Hippocampal formation (tissue), 2 donors: ENCODE measurements at places on chromosomes 2 and 18.
A peak's percentile ranks its signal among the peaks of the same experiment; 100 is the strongest.

GRCh38 chr2:119028327-119029174, 86.6 kb downstream of the MARCO start:
- no peak for DNase-seq

GRCh38 chr18:79982736-79983135, 5.6 kb downstream of the TXNL4A start:
- peak; percentile 62 for DNase-seq

DNA sequence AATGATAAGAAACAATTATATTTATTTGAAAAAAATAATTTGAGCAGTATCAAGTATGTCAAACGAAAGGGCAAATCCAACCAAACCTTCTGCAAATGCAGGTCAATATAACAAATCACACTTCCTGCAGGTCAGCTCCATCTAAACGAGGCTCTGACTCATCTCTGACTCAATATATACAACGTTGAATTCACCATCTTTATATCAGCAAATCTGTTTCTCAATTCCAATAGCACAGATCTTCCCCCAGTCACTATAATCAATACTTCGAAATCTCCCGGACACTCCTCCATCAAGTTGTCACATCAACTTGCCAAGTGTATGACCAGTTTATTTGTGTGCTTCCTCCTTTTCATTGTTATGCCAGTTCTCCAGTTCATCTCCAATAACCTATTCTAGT, 388.9 kb downstream of the ZEB2 start:
- no peak for DNase-seq

DNA sequence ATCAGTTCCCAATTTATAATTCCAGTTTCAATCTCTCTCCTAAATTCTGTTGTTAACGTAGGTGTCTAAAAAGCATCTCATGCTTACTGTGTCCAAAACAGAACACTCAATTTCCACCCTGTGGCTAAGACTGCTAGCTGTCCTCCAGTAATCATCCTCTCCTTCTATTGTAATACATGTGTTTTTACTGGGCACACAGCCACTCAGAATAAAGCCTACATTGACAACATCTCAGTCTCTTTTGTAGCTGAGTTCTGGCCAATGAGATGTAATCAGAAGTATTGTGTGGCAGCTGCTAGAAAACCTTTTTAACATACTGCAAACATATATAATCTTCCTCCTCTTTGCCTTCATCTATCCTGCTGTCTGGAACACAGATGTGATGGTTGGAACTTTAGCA, 29.4 kb upstream of the TSPYL6 start:
- DNase-seq = no peak

DNA sequence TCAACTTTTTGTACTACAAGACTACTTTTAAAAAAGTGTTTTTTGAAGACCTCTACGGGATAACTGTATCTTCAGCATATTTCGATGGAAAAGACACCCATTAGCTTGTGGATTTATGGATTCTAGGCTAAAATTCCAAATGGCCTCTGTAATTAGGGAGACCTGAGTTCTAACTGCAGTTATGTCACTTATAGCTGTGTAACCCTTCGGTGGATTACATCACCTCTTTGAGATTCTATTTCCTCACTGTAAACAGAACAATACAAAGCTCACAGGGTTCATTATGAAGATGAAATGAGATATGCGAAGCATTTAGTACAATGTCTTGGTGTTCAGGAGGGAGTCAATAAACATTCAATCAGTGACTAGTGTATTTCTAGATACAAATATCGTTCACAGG, 24.2 kb downstream of the LMAN2L start:
- DNase-seq = no peak

DNA sequence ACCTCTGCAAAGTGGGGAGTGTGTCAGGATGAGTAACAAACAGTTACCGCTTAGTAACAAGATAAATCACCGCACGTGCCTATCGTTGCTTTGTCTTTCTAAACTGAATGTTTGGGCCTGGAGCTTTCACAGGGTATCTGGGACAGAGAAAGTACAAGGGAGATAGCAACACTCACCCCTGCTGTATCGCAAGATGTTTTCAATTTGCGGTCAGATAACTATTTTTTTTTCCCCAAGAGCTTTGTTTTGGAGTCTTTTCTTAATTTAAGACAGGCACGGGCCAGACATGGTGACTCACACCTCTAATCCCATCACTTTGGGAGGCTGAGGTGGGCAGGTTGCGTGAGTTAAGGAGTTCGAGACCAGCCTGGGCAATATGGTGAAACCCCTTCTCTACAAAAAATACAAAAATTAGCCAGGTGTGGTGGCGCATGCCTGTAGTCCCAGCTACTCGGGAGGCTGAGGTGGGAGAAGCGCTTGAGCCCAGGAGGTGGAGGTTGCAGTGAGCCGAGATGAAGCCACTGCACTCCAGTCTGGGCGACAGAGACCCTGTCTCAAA, 146.6 kb downstream of the GBX2 start:
- no peak for DNase-seq

GRCh38 chr2:189176516-189176915, 3.0 kb downstream of the COL5A2 start:
- DNase-seq = no peak

DNA sequence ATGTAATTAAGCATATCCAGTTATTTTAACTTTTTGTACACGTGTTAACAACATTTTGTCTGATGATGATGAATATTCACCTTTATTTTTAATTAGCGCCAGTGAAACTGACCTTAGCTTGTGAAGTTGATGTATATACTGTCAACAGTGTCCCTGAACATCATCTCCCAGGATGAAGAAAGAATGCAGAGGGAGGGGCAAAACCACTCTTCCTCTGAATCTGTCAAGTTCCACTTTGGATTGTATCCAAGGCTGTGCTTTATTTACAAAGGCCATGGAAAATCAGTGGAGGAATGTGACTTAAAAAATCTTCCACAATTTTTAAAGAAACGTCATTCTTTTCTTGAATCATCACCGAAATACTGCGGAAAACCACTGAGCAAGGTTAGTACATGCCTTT, 4.5 kb upstream of the RMDN2 start:
- no peak for DNase-seq

DNA sequence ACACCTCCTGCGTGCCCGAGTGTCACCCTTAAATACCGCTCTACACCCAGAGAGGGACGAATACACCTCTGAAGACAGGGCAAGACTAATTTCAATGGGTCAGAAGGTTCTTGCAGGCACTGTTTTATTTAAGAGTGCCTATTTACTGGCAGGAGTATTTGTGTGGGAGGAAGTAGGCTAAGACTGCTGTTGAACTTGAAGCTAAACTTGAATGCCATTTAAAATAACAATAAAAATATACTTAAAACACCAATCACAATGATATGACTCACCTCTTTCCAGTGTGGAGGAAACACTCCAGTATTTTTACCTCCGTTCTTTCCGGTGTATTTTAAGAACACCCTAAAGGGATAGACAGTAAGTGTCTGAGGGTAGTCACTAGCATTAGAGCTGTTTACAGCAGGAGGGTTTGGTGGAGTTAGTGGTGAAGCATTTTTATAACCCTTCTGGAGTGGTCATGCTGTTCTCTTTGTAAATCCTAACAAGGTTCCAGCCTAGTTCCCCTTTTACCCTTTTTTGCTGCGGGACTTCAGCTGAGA, 9.6 kb upstream of the HOXD1 start:
- DNase-seq = no peak

DNA sequence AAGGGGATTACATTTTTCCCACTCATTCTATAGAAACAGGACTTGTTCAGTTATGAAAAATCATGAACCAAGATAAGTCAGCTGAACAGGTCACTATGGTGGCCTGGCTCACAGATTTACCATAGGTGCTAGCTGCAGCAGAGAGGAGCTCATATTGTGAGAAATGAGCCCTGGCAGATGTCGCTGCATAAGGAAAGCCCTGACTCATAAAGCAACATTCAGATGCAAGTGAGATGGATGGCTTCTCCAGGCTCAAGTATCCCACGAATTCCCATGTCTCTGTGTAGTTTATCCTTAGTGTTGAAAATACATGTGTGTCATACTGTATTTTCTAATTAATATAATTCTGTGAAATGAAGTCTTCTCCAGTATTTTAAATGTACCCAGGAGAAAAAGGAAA, 115.0 kb upstream of the LHCGR start:
- no peak for DNase-seq

- no peak for DNase-seq
Observed at GRCh38 chr18:59899298-59900221, at the start of gene PMAIP1. TSS of gene PMAIP1 (plus strand) at chr18:59899996. CDS start at chr18:59900178, 182 bp downstream.

DNA sequence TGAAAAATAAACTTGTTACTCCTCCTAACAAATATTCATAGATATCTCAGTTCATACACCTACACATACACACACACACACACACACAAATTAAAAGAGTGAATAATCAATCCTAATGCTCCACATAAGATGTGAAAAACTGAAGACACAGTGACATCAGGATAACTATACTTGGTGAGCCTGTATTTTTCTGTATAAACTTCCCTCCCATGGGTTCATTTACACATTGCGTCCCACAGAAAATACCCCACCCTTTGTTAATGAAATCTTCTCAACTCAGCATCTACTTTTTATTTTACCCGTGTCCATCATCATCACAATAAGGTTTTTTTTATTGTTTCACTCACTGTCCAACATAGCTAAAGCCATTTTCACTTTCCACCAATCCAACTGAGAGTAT, 60.4 kb downstream of the CD226 start:
- no peak for DNase-seq

GRCh38 chr2:180325416-180326120, 318.5 kb upstream of the CWC22 start:
- DNase-seq = no peak

DNA sequence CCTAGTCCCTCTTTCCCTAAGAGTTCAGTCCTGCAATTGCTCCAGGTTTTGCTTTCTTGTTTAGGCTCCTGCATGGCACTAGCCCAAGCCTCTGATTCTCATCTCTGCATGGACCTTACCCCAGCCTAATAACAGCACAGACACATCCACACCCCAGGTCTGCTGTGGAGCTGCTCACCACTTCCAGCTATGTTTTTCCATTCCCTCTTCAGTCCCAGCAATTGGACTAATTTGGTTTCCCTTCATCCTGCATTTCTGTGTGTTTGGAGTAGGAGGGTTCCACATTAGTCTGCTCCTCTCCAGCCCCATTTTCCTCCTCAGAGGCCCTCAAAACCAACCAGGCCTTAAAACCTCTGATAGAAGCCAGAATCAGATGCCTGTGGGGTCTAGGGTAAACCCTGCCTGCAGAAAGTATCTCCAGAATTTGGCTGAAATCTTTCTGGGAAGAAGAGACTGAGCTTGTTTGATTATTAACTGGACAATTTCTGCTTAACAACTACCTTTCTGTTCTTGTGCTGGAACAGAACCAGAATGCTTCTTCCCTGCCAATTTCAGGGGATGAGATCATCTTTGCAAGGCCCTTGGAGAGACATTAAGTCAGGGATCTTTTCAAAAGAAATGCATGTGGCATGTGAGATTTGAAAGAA, 95.9 kb downstream of the GFPT1 start:
- no peak for DNase-seq

DNA sequence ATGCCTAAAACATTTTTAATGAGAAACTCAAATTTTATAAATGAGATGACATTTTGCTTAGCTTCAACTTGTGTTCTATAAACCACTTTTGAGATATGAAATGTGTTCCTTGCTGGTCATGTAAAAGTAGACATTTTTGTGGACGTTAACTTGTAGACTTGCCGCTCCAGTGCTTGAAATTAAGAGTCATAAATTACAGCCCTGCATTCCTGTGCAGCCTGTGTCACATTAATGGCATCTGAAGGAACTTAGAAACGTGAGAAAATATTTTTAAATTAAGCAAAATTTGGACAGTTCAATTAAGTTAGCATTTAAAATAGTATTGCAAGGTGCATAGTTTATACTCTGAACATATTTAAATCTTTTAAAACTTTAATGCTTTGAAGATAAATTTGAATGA, 98.3 kb upstream of the LDLRAD4 start:
- no peak for DNase-seq

GRCh38 chr18:67935638-67936037, 419.1 kb upstream of the DSEL start:
- no peak for DNase-seq

- no peak for DNase-seq
Observed at GRCh38 chr18:52200406-52200805, 139.6 kb upstream of the DCC start.

GRCh38 chr2:45808294-45808800, 156.9 kb downstream of the PRKCE start:
- no peak for DNase-seq

DNA sequence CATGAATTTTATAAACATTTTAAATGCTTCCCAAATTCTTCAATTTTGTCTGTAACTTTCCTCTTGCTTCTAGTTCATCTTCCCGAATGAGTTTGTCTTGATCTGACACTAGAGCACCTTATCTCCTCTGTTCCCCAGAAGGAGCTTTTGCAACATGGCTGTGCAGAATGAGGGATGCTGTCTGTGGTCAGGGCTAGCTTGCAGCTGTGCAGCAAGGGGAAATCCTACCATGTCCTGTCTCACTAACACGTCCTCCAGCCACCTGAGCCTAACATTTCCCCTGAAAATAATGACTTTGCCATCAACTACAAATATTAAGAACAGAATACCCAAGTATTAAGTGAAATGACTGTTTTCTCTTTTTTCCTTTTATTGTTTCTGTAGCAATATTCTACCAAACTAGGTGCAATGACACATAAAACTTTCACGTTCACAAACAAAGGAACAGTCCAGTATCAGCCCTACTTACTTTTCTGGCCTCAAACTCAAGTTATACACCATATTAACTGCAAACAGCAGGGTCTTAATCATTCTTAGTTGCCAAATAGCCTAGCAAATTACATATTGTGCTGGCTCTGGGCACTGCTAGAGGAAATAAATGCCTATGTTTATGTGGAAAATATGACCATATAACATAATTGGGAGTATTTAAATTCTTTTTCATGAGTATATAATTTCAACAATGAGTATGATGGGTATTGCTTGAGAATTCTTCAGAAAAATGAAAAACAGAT, 423.3 kb downstream of the CMPK2 start:
- no peak for DNase-seq

DNA sequence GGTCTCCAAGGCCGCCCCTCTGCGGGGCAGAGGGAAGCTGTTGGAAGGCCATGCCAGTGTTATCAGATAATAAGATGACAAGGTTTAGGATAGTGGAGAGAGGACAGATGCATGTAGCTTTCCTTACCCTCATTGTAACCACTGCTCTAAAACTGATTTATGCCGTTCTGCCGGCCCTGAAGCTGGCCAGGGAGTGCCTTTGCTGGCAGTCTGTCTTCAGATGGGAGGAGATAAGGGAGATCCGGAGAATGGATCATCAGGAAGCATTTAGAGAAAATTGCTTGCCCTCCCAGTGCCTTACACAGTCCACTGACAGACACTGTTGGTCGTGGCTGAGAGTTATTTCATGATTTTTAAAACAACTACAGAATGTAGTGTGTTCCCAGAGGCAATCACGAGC, 35.4 kb upstream of the MYO3B start:
- no peak for DNase-seq
